ENCODE measurements at places on chromosomes 3 and 15. TPM values are rescaled to one million over a fixed set of nuclear protein-coding genes. Genes with fewer than 3 reads are reported as not detected.

DNA sequence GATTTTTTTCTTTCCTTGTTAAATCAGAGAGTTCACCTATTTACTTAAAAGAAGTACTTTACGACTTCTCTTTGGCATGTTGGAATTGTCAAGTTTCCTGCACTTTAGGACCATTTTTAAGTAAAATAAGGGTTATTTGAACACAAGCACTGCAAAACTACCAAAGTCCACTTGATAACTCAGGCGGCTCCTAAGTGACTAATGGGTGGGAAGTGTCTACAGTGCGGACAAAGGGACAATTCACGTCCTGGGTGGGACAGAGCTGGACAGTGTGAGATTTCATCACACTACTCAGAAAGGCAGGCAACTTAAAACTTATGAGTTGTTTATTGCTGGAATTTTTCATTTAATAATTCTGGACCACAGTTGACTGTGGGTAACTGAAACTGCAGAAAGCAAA lies 590.2 kb upstream of the UBE2E2 start:
- no peak for DNase-seq

DNA sequence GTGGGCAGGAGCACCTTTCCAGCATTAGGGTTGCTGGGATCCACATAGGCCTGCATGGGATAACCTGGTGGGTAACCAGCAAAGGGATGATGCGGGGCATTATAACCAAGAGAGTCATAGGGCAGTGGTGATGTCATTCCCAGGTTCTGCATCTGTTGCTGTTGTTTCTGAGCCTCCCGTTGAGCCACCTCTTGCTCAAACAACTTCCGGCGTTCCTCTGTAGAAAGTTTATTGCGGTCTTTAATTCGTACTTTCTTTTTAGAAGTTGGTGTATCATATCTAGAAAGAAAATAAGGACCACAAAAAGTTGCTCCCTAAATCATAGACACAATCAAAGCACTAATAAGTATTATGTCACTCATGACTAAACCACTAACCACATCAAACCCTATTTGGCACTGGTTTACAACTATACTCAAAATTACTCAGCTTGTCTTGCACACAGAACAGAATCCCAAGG lies 77.8 kb downstream of the NBEAL2 start:
- no peak for DNase-seq

GRCh38 chr3:106401666-106402490 lies 533.1 kb upstream of the CBLB start:
- no peak for DNase-seq

The PLIN1 gene
- total RNA-seq: 1.1 TPM

The AGTR1 gene
- total RNA-seq: 7.8 TPM

The FAH gene
- total RNA-seq: 31.7 TPM

DNA sequence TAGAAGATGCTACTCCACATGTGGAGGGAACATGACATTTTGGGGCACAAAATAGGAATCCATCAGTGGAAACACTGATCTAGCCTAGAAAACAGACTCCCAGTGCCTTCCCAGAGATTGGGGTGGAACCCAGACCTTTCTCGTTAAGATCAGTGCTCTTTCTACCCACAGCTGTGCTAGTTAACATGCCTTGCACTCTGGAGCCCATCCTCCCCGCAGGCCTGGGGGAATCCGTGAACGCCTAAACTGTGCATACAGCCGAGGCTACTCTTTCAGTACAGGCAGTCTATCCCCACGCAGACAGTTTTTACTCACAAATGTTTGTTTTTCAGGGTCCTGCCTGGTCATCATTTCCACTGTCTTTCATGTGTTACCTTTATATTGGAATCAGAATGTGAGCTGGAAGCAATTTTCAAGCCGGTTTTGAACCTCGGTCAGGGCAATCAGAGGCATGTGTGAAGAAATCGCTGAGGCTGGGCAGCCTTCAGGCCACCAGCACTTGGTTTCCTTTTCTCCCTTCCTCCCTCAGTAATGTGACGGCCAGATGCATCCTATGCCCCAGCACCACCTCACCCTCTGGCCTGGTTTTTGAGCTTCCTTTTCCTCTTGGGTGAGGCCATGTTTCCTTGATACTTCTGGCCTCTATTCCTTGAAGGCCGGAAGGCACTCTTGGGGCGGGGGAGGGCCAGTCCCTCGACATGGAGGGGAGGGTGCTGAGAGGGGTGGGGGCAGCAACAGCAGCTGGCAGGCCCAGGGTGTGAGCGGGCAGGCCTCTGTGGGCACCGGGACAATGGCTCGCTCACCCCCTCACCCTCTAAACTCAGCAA lies 123.6 kb upstream of the GALNT15 start:
- DNase-seq: no peak

DNA sequence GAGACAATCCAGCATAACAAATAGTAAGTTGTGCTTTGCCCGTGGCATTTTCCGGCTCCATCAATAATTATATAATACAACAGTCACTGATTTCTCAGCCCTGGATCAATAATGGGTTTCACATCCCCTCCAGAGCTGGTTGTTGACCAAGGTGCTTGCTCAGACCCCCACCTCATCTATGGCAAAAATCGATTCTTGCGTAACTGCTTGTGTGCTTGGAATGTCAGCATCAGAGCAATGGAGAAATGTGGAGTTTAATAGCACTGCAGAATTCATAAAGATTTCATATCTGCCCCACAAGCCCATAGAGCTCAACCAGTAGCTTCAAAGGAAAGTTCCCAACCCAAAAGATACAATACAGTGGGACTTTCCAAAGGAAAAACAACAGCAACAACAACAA lies 1098.5 kb downstream of the IGSF11 start:
- DNase-seq: no peak

DNA sequence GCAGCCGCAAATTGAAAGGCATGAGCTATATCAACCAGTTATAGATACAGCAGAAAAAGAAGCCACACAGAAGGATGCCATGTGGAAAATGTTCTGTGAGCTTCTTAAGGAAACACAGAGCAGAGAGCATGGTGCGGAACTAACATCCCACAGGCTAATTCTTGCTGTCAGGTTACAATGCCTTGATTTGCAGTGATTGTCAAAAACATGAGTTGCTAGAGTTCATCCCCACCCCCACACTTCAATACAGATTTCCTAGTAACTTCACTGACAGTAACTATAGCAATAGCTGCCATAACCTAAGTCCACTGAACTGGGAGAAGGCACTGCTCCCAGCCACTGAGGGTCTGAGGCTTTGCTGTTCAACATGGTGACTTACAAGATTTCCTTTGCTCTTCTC lies 821.6 kb downstream of the SQOR start:
- DNase-seq: no peak

DNA sequence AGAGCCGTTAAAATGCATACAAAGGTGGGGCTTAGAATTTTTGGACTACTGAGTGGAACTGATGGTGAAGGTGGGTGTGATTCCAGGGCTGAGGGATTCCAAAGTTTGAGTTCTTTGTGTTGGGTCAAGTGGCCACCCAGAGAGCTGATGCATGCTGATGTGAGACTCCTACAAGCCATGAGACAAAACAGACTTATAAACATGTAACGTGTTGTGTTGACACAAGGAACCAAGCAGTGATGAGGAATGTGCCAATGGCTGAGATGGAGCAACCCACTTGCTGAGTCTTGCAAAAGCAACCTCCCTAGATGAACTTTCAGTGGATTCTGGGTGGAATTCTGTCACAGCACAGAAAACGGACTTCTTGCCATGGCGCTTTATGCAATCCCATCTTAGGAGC lies 289.0 kb downstream of the TLE3 start:
- DNase-seq: no peak

The FAM107A gene
- total RNA-seq: 91.5 TPM
